ENCODE measurements at places on chromosomes 4 and X.

DNA sequence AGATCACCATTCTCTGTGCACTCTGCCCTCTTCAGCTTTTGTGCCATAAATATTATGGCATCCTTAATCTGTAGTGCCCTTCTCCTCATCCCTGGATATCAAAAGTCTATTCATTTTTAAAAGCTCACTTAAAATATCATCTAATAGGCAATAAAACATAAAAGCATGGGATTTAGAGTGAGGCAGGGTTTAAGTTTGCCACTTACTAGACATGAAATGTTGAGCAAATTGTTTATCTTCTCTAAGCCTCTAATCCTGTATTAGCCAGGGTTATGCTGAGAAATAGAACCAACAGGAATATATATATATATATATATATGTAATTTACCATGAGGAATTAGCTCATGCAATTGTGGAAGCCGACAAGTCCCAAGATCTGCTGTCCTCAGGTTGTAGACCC lies 472.4 kb upstream of the HS3ST1 start:
- DNase-seq: no peak

DNA sequence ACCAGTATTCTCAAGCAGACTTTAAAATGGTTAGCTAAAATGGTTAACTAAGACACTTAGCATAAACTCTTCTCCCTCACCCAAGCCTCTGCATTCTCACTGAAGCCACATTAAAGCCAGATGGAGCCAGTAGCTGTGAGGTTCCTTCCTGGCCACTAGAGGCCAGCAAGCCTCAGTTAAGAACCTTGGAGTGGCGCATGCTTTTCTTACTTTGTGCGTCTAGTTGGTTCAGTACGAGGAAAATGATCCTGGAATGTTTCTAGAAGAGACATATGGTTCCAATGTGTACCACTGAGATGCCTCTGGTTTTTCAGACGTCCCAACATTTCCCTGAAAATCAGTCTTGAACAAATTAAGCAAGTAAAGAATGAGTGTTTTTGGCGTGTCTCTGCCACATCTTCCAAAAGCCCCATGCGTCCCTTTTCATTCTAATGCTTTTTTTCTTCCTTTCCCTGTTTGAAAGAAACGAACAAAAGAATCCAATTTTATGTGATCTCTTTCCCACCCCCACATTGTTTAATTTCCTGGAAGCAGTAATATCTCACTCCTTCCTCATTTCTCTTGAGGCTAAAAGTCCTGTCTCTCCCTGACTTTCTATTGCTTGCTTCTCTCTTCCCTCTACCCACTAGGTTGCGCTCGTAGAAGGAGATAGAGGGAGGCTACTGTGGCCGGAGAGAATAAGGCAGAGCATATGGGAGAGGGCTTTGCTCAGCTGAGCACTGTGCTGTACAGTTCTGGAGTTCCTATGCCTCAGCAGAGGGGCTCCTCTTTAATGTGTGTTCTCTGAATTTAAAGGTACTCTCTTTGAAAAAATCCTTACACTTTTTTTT lies 82.9 kb upstream of the TAB3 start:
- DNase-seq: no peak

GRCh38 chr4:139795527-139796314 lies 130.1 kb downstream of the MGST2 start:
- DNase-seq: no peak

GRCh38 chrX:133563705-133564104 lies 148.4 kb upstream of the GPC4 start:
- no peak for DNase-seq

DNA sequence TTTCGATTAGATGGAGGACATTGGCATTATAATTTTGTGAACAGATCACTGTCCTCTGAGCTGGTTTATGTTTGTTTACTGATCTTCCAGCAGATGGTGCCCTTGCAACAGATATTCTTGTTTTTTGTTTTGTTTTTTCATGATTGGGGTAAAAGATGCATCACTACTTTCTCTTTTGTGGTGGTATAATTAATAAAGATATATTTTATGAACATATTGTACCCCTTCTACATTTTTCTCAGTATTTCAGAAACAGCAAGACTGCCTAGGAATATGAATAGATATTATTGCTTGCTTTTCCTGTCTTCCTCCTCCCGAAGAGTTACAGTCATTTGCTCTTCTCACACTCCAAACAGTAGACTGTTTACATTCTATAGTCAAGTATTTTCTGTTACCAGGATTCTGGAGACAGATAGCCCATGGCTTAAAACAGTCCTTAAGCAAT lies 905.2 kb downstream of the TRAM1L1 start:
- DNase-seq: no peak

DNA sequence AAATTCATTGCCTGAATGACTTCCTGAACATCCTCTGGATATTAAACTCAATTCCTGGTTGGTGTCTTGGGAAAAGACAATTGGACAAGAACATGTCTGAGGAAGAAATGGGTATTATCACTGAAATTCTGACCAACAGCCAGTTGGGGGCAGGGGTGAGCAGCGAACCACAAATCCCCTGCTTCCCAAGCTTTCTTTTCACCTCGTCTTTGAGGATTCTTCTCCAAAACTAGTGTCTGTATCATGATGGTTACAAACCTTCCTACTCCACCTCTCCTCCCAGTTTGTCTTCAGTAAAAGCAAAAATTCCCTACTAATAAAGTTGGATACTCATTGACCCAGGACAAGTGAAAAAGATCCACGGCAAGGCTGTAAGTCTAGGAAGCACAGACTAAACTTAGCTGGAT lies 48.3 kb upstream of the WDR1 start:
- no peak for DNase-seq

DNA sequence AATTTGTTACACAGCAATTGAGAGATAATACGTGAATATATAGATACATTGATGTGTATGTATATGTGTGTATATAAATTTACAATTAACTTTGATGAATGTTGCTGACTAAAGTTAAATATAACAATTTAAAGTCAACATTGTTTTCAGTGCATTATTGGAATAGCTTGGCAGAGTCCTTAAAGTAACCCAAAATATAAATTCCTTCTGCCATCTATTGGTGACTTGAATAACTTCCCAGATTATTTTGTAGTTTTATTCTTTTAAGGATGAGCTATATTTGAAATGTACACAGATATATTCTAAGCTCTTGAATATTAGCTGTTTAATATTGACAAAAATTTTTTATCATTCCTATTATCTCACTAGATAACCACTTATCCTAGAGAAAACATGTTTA lies 298.2 kb upstream of the FSTL5 start:
- DNase-seq: no peak

DNA sequence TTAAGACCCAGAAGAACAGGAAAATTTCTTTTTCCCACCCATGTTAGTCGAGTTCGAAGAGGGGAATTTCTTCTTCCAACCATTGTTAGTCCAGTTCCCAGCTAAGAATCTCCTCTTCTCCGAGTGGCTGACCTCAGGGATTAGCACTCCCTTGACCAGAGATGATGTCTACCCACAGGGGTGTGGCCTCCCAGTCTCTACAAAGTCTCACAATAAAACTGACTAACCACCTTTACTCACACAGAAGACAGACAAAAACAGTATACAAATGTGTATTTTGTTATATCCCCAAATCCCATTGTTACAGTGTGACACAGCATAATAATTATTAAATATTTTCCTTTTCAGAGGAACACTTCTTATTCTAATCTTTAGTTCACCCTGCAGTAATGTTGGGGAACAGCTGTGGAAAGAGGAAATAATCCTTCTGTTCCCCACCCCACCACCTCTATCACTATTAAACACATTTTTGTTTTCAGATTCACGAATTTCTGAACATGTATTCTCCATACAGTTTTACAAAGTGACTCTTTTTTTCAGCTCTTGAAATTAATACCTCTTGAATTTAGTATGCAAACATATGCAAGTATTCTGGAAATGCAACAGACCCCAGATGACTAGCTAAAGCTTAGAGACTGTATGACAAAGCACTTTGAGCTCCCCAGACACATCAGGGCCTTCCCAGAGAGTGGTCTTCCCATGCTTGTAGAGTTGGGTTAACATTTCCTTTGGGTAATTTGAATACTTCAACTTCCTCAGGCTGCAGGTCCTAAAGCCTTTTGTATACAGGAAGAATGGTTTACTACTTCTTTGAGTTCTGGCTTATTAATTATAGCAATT lies 62.5 kb upstream of the NFKB1 start:
- DNase-seq: no peak

Data from stimulated activated CD8-positive, alpha-beta memory T cell treated with anti-CD3 and anti-CD28 coated beads, Interleukin-7, amount 100 ng/mL, for 24 hours (primary cell).